SK-N-SH (cell line): ENCODE measurements at places on chromosomes 1 and 21. TPM values are rescaled to one million over a fixed set of nuclear protein-coding genes. Genes with fewer than 3 reads are reported as not detected.

LMX1A gene
- not detected in 2 replicates for polyA plus RNA-seq

DNA sequence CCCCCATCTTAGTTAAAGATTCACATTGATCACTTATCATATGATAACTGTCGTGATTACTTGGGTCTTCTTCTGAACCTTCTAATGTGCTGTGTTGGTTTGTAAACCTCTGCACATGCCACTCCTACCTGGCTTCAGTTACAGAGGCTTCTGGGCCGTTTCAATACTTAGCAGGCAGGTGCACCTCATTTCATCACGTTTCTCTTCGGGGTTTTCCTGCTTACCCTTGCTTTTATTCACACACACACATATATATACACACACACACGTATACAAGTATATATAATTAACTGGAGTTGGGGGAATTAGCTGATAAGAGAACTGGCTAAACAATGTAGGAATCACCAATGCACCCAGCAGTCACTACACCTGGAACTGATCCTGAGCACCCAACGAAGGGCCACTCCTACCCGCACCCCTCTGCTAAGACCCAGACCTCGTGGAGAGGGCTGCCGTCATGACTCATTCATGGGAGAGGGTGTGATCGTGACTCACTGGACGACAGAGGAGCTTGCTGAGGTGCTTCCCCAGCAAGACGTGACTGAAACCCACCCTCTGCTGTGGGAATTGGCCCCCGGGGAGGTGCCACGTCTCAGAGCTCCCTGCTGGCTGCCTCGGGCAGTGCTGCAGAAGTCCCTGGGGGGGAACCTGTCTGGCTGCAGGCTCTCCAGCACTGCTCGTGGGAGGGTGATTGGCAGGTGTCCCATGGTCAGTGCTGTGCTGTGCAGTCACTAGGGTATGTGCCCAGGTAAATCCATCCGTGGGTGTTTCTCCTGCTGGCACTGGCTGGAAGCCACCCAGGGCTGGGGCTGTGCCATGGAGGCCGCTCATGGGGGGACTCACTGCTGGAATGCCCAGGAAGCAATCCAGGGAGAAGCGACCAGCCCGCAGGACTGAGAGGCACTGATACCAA, 166.6 kb downstream of the DYRK1A start:
- DNase-seq: no peak

- DNase-seq: no peak
Measured at GRCh38 chr1:115347282-115347681, 9.2 kb upstream of the NGF start.

GRCh38 chr21:26064506-26064905, 106.1 kb downstream of the APP start:
- no peak for DNase-seq

DNA sequence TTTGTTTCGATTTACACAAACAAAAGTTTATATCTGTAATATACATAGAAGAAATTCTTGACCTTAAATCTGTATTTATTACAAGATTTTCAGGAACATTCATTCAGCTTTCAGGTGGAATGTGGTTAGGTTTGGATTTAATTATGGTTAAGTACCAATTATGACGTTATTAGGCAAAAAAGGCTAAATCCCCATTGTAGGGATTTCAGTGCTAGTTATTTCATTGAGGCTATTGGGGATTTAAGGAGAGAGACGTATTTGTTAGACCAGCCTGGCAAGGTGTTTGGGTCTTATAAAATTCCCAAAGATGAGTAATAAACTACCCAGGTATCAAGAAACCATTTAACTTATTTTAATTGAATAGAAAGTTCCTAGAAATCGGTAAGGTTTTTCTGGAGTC, 26.0 kb downstream of the PRKAA2 start:
- DNase-seq: no peak

INSRR gene
- polyA plus RNA-seq: 0.20 and 0.63 TPM in 2 replicates

GRCh38 chr1:7313081-7313546, 458.0 kb upstream of the VAMP3 start:
- DNase-seq: peak; percentile 72

GRCh38 chr1:36258960-36259344, 34.7 kb downstream of the THRAP3 start:
- no peak for DNase-seq

DNA sequence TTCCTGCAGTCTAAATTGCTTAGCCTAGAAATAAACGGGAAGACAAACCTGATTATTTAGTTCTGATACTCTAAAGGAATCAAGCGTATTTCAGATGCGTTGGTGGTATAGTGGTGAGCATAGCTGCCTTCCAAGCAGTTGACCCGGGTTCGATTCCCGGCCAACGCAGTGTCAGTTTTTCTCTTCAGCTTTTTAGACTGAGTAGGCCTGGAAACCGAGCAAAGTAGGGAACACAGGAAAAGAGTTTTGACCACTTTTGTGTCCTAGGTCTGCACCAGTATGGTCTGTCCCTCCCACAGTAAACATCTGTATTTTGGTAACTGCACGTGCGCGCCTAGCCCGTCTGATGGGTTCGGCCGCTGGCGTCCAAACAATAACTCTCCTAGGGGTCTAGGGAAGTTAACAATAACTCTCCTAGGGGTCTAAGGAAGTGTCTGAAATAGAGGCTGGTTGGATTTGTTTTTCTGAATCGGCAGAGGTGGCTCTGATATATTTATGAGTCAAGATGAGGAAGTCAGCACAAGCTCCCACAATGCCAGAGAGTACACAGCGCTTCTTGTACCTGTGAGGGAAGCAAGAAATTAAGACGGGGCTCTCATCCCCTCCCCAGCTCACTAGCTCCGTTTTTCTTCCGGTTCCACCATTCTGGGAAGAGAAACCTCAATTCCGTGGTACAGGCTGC, 15.6 kb upstream of the HJV start:
- no peak for DNase-seq
